Activated CD8-positive, alpha-beta memory T cell treated with anti-CD3 and anti-CD28 coated beads, Interleukin-2, amount 10 ng/mL, durations not matched to agents 7 days and 5 days (primary cell): ENCODE measurements at places on chromosomes 5 and 9.
A peak's percentile ranks its signal among the peaks of the same experiment; 100 is the strongest.

DNA sequence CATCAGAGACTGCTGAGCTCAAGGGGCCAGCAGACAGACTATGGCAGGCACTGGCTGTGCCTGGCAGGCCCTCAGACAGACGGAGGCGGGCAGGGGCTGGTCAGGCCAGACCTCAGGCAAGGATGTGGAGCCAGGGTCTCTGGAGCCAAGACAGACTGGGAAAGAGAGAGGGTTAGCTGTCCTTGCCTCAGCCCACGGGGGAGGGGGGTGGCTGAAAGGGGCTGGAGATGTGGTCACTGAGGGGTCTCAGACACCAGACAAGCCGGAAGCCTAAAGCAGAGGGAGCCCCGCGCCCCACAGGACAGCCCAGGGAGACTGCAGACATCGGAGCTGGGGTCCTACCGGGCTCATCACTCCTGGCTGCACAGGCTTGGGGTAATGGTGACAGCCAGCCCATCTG is 141.2 kb upstream of the FOXD4L5 start:
- H3K27ac ChIP-seq, result no peak overlapping the region
- no peaks in the 10 kb centered on the region for H3K27me3 ChIP-seq
- H3K4me3 ChIP-seq, result no peak overlapping the region
- peaks cover 4% of the 10 kb centered on the region for H3K36me3 ChIP-seq
- no peak for DNase-seq

DNA sequence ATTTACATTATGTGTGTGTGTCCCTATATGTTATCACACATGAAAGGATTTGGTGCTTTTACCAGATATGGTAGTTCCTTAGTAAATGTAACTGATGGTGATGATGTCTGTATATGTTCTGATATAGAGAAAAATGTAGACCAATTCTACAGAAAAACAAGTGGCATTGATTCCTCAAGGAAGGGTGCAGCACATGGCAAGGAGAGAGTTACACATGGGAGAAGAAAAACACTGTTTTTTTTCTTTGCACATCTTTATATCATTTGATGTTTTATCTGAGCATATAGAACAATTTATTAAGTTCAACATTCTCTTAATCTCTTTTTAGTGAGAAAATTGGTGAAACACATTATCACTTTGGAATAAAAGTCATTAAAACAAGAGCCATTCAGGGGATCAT is 535.0 kb upstream of the KLF4 start:
- DNase-seq, result no peak
- H3K4me3 ChIP-seq, result no peak overlapping the region
- no peak overlapping the region for H3K27ac ChIP-seq
- no peaks in the 10 kb centered on the region for H3K27me3 ChIP-seq

- H3K27ac ChIP-seq, result no peak overlapping the region
- no peaks in the 10 kb centered on the region for H3K27me3 ChIP-seq
- no peak overlapping the region for H3K4me3 ChIP-seq
- DNase-seq, result no peak
Measured at GRCh38 chr9:13994240-13994639, 319.7 kb downstream of the NFIB start.

- no peak overlapping the region for H3K27ac ChIP-seq
- H3K4me1 ChIP-seq, result no peaks in the 10 kb centered on the region
- no peak overlapping the region for H3K4me3 ChIP-seq
- H3K36me3 ChIP-seq, result no peaks in the 10 kb centered on the region
Measured at GRCh38 chr5:32942225-32942989, 231.3 kb downstream of the NPR3 start.

DNA sequence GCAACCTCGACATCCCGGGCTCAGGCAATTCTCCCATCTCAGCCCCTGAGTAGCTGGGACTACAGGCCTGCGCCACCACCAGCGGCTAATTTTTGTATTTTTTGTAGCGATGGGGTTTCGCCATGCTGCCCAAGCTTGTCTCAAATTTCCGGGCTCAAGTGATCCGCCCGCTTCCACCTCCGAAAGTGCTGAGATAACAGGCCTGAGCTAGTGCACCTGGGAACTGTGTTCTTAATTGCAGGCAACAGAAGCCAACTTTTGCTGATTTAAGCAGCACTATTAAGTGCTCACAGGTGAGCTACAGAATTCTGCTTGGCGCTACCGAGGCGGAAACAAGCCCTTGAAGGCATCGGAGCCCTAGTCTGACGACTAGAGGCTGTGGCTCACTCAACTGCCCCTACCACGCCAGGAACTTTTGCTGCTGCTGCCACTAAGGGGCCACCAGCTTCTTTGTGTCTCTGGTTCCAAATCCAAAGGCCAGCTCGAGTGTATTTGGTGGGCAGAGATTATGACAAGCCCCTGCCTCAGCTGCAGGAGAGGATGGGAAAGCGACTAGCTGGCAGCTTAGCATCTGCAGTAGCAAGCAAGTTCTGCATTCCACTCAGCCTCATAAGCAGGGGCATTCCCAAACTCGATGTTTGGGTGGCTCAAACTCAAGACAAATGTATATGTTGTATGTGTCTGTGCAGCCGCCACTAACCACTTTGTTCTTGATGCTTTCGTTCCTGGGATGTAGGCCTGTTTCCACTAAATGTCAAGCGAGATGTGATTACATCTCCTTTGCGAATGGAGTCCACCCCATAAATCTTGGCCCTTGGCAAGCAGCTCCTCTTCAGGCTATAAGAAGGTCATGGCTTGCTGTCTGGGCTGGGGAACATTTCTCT is 10.6 kb upstream of the HMCN2 start:
- peaks cover 37% of the 10 kb centered on the region for H3K27me3 ChIP-seq
- H3K4me3 ChIP-seq, result no peak overlapping the region
- H3K27ac ChIP-seq, result no peak overlapping the region
- H3K36me3 ChIP-seq, result no peaks in the 10 kb centered on the region

- no peak for DNase-seq
- H3K4me3 ChIP-seq, result no peak overlapping the region
- H3K36me3 ChIP-seq, result peaks cover 5% of the 10 kb centered on the region
- H3K27me3 ChIP-seq, result peaks cover 2% of the 10 kb centered on the region
- H3K4me1 ChIP-seq, result peaks cover 53% of the 10 kb centered on the region
- H3K27ac ChIP-seq, result no peak overlapping the region
Measured at GRCh38 chr5:142829801-142830220, 59.6 kb downstream of the ARHGAP26 start.

- H3K4me3 ChIP-seq, result peak overlapping the region; percentile 96
- DNase-seq, result no peak
- H3K4me1 ChIP-seq, result peaks cover 65% of the 10 kb centered on the region
- peak overlapping the region; percentile 87 for H3K27ac ChIP-seq
- peaks cover 3% of the 10 kb centered on the region for H3K27me3 ChIP-seq
Measured at GRCh38 chr5:179620293-179620692, 3.2 kb downstream of the HNRNPH1 start.

DNA sequence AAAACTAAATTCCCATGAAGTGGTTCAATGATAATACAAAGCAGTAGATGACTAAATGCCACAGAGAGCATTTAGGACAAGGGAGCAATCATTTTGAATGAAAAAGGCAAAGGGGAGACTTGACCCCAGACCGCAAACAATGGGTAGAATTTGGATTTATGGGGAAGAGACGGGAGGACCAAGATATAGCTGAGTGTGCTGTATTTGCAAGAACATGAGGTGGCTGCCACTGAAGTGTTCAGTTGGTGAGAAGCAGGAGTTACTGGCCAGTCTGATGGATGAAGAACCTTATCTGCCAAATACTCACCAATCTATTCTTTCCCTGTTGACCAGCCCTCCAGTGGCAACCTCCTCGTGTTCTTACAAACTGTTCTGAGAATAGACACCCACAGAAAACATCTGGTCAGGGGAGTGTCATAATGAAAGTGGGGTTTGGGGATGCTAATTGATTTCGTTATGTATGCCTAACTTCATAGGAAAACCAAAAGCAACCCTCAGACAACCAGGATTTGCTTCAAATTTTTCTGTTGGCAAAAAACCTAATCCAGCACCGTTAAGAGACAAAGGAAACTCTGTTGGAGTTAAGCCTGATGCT is 19.8 kb downstream of the TDRD7 start:
- no peak overlapping the region for H3K27ac ChIP-seq
- peaks cover 18% of the 10 kb centered on the region for H3K4me1 ChIP-seq
- peaks cover 34% of the 10 kb centered on the region for H3K36me3 ChIP-seq
- DNase-seq, result peak; percentile 50
- no peak overlapping the region for H3K4me3 ChIP-seq

DNA sequence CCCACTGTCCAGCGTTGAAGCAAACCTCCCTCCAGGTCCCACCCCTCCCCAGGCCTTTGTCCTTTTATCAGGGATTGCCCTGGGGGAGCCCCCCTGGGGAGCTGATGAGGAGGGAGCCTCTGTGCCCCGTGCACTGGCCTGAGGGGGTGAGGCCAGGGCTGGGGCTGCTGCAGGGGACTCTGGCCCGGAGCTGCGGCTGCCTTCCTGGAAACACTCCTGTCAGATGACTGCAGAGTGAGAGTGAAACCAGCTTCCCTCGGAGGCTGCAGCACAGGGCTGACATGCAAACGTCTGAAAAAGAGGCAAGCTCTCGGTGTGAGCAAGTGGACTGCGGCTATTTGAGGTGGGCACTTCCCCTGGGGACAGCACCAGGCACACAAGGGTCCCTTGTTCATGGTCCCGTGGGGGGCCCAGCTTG is 4.6 kb upstream of the TRAF2 start:
- peak overlapping the region; percentile 88 for H3K27ac ChIP-seq
- H3K4me3 ChIP-seq, result peak overlapping the region; percentile 76
- no peaks in the 10 kb centered on the region for H3K36me3 ChIP-seq
